Thymus (tissue), 14 donors: ENCODE measurements at places on chromosomes 7 and 10. TPM values are rescaled to one million over a fixed set of nuclear protein-coding genes. Genes with fewer than 3 reads are reported as not detected.

The SSC4D gene
- total RNA-seq, result 0.71 TPM

The ACTR3C gene
- total RNA-seq, result 6.2 TPM

The ANLN gene
- total RNA-seq, result 28.8 TPM

The NUPR2 gene
- total RNA-seq, result 0.38 TPM

DNA sequence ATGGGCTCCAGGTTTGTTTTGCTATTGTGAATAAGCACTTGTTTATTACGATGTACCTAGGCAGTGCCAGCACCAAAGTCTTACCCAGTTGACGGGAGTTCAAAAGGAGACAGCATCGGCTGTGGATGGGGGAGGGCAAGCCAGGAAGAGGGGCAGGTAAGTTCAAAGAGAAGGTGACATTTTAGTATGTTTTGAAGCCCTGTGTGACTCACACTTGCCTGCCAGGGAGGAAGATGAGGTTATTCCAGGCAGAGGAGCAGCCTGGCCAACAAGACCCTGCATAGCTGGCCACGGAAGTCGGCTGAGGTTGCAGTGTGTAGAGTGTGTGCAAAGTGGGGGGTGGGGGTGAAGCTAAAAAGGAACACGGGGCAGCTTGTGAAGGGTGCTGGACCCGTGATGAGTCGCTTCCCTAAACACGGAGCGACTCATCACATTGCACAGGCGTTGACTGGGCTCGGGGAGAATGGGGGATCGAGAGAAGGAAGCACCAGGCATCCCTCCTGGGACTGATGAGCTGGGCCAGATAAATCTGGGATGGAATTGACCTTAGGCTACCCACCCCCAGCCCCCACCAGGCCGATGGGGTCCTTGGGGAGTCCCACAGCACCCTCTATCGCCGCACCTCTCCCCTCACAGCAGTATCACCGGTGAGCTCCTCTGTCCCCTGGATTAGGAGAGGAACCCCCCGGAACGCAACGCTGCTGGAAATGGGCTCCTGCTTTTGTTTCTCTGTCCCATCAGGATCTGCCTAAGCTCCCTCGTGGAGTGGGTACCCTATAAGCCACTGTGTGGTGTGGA, 97.9 kb upstream of the IKZF1 start:
- peaks cover 94% of the 10 kb centered on the region for H3K4me1 ChIP-seq
- DNase-seq, result peak; percentile 58
- H3K27me3 ChIP-seq, result no peaks in the 10 kb centered on the region
- no peaks in the 10 kb centered on the region for H3K36me3 ChIP-seq
- H3K4me3 ChIP-seq, result peak overlapping the region; percentile 16

DNA sequence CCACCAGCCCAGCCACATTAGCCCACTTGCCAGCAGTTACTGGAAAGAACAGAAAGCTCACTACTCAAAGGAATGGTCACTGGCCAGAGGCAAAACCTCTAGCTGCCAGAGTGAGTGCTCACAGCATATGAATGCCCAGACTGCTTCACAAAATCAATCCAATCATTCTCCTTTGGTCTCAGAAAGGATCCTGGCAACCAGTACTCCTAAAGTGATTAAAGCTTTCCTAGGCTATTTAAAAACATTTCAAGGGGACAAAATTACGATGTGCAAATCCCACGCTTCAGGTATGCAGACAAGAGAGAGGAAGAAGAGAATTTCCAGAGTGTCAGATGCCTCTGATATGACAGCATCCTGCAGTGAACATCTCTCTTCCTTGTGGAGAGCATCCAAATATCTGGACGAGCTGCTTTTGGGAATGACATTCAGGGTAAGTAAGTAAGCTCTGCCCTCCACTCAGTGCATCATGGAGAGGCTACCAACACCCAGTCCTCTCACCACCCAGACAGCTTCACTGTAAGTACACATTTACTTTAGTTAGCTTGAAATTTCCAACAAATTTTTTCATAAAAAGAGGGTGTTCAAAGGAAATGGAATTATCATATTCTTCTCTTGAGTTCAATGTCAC, 25.1 kb downstream of the ICA1 start:
- no peaks in the 10 kb centered on the region for H3K27me3 ChIP-seq
- DNase-seq, result no peak
- H3K36me3 ChIP-seq, result no peaks in the 10 kb centered on the region
- no peaks in the 10 kb centered on the region for H3K4me1 ChIP-seq
- no peak overlapping the region for H3K27ac ChIP-seq
- H3K4me3 ChIP-seq, result no peak overlapping the region

DNA sequence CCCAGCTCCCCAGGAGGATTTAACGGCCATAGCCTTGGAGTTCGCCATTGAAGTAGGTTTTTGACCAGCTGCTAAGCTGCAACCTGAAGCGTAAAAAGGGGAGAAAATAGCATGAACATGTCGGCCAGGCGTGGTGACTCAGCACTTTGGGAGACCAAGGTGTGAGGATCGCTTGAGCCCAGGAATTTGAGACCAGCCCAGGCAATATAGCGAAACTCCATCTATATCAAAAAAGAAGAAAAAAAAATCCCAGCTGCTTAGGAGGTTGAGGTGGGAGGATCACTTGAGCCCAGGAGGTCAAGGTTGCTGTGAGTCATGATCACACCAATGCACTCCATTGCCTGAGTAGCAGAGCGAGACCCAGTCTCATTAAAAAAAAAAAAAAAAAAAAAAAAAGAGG, 32.2 kb upstream of the MCU start:
- H3K4me3 ChIP-seq, result no peak overlapping the region

DNA sequence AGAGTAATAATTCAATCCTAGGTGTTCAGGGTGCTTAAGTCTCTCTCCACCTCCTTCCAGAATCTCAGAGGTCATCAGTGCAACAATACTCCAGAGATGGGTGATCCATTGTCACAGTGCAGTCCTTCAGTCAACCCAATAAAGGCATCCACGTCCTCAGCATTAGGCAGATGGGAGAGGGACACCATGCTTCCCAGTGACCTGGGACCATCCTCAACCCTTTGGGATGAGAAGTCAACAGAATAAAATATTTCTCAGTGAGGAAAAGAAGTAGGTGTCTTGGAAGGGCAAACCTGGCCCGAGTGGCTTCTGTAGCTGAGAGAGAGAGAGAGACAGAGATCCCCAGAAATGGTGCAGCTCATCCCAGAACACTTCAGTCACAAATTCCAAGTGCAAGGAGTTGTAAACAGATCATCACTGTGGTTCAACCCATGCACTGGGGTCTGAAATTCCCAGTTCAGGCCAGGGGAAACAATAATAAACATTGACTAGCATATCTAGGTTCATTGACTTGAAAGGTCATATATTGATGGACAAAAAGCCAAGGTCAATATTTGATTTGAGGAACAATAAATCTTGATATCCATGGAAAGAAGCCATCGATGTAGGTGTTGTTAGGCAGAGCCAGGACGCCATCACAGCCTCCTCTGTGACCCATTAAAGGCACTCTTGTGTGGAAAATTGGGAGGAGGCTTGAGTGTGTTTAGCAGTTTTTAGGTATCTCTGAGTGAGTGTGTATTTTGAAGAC, 256.0 kb upstream of the ZMIZ1 start:
- no peak for DNase-seq

DNA sequence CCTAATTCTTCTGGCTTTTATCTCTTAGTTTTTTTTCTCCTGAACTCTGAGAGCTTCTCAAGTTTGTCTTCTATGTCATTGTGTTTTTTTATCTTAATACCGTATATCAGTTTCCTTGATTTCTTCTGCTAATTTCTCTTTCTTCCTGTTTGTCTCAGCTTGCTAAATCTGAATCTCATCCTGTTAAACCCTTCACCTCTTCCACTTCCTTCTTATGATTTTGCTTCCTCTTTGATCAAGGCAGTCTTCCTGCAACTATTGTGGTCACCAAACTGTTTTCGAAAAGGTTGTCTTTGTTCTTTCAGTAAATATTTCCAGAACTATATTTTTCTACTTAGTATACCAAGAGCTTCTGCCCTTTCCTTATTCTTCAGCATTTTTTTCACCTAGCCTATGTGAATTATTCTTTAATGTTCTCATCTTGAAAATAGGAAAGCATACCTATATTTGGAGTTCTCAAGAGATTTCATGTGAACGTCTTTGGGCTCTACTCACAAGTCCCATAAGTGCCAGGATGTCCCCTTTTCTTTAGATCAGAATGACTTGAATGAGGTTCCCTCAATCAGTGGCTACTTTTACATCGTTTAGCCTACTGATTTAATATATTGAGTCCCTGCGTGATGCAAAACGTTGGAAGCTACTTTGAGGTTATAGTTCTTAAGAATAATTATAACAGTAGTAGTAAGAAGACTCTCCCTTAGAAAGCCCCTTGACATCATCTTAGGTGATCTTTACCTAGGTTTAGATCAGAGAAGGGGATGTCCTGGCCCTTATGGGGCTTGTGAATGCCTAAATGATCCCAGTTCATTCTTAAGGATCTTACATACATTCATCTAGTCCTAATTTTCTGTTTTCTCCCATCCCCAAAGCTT, 415.4 kb upstream of the AUTS2 start:
- H3K27me3 ChIP-seq, result no peaks in the 10 kb centered on the region
- no peak overlapping the region for H3K27ac ChIP-seq
- H3K4me3 ChIP-seq, result no peak overlapping the region
- H3K4me1 ChIP-seq, result no peaks in the 10 kb centered on the region

GRCh38 chr7:97022491-97023306, 1.9 kb downstream of the DLX5 start:
- no peak overlapping the region for H3K4me3 ChIP-seq
- no peaks in the 10 kb centered on the region for H3K36me3 ChIP-seq
- no peak for DNase-seq
- no peak overlapping the region for H3K27ac ChIP-seq
- H3K27me3 ChIP-seq, result peaks cover 100% of the 10 kb centered on the region
